CD4-positive, alpha-beta T cell (primary cell): ENCODE measurements at places on chromosomes 11 and 22.

DNA sequence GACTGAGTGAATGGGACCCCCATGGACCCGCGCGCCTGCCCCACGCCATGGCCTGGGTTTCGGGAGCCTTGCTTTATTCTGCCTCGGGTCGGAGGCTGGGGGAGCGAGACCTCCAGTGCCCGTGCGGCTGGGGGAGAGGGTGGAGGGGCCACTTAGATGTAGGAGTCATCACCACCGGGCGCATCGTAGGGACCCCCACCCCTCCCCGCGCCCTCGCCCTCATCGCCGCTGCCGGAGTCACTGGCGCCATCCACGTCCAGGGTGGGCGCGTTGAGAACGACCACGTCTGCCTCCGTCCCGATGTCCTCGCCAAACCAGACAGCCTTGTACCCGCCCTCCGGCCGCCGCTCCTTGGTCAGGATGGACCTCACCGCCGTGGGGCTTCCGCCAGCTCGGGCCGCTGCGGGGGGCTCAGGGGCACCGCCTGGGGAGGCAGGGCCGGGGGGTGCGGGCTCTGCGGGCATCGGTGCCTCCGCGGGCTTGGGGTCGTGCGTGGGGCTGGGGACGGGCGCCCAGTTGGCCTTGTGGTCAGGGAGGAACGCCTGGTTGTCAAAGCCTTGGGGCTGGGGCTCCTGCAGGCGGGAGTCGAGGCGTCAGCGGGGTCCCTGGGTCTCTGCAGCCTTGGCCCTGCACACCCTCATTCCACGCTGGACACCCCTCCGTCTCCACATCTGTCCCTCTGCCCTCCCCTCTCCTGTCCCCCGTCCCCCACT lies 1.6 kb upstream of the IRF7 start:
- no peak for DNase-seq

GRCh38 chr11:131808470-131808869 lies 438.1 kb downstream of the NTM start:
- DNase-seq: no peak

DNA sequence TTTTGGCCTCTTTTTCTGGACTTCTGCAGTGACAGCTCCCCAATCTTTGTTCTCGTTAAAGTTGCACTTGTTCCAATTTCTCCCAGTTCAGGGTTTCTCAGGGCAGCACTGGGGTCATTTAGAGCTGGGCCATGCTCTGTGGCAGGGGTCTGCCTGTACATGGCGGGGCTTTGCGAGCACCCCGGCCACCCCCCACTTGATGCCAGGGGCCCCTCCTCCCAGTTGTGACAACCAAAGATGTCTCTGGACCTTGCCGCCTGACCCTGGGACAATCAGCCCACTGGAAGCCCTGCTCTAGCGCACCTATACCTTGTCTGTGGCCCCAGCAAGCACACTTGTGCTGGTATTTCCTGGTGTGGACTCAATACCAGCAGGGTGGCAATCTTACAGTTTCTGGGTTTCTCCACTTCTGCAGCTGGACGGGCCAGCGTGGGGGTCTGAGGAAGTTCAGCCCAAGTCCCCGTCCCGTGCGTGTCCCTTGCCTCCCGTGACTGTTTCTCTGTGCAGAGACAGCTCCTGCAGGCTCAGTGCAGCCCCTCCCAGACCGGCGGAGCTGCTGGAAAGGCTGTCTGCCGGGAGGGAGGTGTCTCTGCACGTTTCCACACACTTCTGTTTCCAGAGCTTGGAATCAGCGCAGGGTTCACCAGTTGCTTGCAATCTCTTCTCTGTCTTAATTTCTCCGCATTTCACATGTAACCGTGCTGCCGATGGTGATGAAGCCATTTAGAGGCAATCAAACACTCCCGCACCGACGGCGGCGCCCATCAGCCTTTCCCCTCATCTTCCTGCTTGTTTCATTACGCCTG lies 1328.9 kb downstream of the BRD1 start:
- no peak for DNase-seq

DNA sequence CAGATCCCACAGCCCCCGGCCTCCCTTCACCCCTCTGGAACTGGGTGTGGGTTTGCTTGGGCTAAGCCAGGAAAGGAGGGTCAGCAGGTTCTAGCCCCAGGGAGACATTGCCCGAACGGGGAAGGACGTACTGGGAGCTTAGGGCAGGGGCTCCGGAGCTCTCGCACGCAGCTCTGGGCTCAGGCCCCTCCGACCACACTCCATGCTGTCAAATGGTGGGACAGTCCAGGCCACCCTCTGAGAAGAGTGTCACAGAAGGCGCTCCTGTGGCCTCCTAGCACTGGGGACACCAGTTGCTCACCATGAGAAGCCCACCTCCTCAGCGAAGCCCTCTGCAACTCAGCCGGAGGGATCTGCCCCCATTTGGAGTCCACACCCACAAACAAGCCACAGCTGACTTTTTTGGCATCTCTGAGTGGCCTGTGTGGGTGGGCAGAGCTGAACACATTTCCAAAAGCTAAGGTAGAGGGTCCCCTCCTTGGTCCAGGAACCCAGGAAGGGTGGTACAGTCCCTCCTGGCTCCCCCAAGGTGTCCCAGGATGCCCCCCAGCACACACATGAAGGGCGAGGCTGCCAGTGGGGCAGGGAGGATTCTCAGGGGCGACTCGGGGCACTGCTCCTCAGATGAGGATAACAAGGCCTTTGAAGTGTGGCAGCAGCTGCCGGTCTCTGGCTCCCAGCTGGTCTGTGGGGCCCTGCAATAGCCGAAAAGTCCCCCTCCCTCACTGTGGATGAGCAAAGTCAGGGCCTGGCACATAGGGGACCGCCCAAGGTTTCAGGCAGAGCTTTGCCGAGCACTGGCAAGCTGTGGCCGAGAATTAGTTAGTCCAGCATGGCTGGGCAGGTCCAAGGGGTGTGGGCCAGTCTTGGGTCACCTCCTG lies 13.0 kb upstream of the TEF start:
- no peak for DNase-seq

GRCh38 chr11:119101759-119102423 lies at the start of gene DPAGT1:
DPAGT1 (minus strand) TSS chr11:119101853; CDS start chr11:119101655, 198 bp downstream.
- peak; percentile 92 for DNase-seq

- no peak for DNase-seq
These were observed 19.8 kb downstream of the ARL14EP start for GRCh38 chr11:30342736-30343166.

DNA sequence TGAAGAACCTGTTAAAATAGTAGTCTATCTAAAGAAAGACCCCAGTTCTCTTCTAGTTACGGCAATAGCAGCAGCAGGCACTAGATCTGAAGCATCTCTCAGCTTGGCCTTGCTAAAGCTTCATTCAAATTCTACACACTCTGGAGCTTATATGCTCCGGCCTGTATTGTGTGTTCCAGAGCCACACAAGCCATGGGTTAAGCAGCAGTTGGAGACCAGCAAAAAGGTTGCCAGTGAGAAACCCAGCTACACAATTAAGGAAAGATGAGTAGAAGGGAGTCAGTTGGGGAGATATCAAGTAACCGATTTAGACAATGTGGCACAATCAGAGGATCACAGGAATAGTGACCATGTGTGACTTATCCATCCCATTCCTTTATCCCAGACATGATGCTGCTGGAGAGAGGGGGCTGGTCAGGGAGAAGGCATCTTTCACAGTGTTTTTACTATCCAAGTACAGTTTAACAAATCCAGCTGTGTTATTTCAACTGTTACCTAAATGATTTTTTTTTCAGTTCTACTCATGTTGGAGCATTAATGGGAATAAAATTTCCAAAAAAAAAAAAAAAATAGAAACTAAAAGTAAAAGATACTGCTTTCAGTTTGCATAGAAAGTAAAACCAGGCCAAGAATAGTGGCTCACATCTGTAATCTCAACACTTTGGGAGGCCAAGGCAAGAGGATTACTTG lies 41.0 kb downstream of the PAX6 start:
- no peak for DNase-seq

GRCh38 chr11:24496736-24497725 lies at the start of gene LUZP2:
LUZP2 (plus strand) TSS chr11:24497053.
- DNase-seq: no peak

DNA sequence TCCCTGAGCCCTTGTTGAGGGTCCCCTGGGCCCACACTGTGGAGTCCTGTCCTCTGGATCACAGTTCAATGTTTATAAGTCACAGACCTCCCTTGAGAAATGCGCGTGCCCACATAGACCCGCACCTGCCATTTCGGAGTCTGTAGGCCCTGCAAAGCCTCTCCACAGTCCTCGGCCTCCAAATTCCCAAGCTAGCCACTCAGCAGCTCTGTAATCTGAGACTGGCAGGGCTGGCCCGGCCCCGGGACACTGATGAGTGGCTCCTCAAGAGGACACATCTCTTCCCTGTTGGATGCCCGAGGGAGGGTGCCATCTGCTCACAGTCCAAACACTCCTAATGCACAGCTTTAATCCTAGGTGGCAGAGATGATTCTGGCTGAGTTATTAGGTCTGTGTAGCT lies 39.1 kb downstream of the B3GAT1 start:
- no peak for DNase-seq

DNA sequence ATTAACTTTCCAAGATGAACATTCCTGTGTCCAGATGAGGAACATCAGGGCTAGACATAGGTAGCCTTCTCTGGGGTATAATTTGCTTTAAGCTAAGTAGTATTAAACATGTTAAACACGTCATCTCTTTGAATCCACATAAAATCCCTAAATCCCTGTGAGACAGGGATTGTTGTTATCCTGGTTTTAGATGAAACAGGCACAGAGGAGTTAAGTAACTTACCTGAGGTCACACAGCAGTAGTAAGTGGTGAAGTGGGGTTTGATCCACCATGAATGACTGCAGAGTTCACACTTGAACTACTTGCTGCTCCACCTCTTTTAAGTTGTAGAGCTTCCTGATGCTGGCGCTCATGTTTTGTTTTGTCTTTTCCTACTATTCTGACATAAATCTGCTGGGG lies 82.6 kb upstream of the NNMT start:
- DNase-seq: no peak
